CD4-positive, alpha-beta T cell treated with Interferon alpha-2 for 1 hour (primary cell): ENCODE measurements at places on chromosomes 11 and 22.
A peak's percentile ranks its signal among the peaks of the same experiment; 100 is the strongest.

- peak; percentile 10 for DNase-seq
These were observed 27.0 kb upstream of the MICAL2 start for GRCh38 chr11:12083380-12083779.

DNA sequence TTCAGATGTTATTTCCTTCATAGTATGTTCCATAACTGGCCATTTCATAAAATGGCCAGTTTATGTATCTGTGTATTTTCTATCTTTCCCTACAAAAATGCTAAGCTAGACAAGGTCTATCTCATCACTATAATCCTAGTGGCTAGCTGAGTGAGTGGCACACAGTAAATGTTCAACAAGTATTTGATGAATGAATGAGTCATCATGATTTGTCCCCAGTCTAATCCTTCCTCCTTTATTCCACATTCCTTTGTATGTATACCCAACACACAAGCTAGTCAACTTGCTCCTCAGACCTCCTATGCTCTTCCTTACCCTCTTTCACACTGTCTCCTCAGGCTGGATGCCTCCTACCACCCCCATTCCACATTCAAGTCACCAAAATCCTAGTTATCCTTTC is 12.5 kb downstream of the APLNR start:
- DNase-seq, result no peak

GRCh38 chr11:95149651-95150364 is 60.2 kb downstream of the ENDOD1 start:
- DNase-seq, result no peak

DNA sequence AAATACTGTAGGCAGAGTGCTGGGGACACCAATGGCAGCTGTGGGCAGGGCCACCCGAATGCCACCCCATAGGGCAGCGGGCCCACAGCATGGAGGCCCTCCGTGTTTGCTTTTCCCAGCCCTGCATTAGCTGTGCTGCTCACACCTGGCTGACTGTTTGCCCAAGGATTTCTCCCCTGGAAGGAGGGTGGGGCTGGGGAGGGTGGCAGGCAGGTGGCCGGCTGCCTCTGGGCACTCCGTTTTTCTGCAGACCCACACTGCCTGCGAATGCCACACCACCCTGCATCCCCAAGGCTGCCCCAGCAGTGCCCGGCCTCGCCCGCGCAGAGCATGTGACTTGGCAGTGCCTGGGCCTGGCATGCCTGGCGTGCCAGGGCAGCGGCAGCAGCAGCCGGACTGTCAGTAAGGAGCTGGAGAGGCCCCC is 19.6 kb downstream of the DAGLA start:
- no peak for DNase-seq

GRCh38 chr11:132814410-132814809 is 717.9 kb downstream of the OPCML start:
- DNase-seq, result no peak

- DNase-seq, result peak; percentile 66
These were observed 29.3 kb downstream of the CELF1 start for GRCh38 chr11:47523490-47524225.

DNA sequence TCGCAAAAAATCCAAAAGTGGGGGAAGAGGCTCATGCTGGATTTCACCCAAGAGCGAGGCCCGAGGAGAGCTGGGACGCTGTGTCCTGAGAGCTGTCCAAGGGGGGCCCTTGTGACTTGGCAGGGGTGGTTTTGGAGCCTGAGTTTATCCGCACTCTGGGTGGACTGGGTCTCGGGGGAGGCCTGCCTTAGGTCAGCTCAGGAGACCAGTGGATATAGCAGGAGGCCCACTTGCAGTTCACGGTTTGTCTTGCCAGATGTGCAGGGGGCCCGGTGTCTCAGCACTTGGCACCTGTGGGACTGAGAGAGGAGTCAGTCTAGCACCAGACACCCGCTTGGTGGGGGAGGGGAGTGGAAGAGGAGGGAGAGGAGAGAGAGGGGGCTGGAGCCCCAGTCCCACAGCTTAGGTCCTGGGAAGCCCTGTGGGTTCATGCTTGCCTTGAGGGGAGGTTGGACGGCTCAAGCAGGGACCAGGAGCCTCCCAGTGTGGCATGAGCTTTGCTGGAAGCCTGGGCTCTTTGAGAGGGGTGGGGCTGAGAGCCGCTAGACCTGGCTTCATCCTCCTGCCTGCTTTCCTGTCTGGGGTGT is 33.4 kb downstream of the PARVB start:
- no peak for DNase-seq

GRCh38 chr11:128573638-128574037 is 13.7 kb downstream of the ETS1 start:
- DNase-seq, result no peak

DNA sequence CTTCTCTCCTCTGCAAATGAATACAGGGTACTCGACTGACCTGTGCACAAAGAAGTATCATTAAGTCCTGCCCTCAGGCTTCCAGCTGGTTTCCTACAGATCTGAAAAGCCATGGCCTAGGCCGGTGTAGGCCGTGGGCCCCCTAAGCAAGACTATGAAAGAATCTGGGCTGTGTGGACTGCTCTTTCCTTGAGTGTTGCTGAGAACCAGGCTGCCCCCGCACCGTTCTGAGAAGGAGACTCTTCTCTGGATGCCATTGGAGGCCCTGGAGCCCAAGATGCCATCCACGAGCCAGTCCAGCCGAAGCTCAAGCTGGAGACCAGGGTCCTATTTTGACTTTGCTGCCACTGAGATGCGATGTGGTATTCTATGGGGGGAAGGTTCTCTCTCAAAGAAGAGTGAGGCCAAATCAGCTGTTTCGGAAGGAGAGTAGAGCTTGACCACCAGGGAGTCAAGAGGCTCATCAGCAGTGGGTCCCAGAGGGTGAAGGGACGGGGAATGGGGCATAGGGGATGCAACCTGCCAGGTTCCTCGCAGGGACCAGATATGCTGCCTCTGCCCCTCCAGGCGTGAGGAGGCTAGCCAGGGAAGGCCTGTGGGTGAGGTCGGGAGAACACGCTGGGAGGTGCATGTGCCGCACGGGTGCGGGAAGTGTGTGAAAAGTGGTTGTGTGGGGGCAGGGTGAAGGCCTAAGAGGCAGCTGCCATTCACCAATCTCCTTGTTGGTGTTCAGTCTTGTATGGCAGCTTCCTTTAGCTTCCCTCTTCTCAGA is 96.4 kb upstream of the B3GAT1 start:
- no peak for DNase-seq

DNA sequence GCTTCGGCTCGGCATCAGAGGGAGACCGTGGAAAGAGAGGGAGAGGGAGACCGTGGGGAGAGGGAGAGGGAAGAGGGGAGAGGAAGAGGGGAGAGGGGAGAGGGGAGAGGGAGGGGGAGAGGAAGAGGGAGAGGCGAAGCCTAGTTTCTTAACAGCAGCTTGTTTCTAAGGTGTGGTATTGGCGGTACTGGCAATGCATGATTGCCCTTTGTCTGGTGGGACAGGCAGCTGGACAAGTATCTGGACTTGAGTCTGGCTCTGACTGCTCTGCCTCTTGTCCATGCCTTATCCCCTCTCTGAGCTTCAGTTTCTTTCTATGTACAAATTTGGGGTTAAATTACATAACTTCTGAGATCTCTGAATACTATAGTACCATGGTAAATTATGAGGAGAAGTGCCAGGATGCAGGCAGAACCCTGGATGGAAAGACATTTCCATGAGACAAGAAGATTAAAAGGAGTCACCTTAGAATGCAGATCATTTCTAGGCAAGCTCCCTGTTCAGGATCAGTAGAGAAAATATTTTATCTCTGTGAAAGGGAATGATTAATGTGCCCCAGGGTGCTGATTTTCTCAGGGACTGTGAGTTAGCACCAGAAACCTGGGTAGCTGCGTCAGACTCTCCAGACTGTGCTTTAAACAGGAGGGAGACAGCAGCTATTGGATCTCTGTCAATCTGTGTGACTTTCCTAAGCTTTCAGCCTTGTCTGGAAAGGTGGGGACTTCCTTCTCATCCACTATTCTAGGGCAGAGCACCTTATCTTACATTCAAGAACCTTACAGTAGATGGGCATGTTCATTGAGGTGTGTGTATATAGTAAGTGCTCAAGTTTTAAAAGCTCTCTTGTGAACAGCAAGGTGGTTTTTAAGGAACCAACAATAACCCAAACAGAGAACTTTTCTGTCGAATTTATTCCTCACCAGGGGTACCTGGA is 31.9 kb upstream of the CCDC90B start:
- DNase-seq, result no peak

- DNase-seq, result peak; percentile 76
These were observed 6.6 kb upstream of the CDC42BPG start for GRCh38 chr11:64850979-64851567.

DNA sequence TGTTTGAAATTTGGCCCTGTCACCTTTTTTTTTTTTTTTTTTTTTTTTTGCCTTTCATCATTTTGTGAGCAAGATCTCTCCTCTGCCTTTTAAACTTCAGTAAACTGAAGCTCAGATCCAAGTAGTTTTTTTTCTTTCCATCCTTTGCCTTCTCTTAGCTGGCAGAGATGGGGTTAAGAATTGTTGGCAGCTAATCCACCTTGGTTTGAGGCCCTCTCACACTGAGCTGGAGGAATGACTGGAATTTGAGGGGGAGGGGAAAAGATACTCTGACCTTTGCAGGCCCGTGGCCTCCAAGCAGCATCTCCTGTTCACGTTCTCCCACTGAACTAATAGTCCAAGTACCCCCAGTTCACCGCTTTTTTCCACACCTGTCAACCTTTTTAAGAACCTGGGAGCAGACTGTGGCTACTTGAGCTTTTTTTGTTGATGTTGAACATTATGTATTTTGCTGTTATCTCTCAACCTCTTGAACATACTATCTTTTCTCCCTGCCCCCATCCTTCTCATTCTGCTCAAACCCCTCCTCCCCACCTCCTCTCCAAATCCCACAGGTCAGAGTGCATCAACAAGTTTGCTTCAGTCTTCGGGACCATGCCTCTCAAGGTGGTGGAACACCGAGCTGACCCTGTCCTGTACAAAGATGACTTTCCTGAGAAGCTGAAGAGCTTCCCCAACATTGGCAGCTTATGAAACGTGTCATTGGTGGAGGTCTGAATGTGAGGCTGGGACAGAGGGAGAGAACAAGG is 66.2 kb downstream of the ALX4 start:
- DNase-seq, result no peak

DNA sequence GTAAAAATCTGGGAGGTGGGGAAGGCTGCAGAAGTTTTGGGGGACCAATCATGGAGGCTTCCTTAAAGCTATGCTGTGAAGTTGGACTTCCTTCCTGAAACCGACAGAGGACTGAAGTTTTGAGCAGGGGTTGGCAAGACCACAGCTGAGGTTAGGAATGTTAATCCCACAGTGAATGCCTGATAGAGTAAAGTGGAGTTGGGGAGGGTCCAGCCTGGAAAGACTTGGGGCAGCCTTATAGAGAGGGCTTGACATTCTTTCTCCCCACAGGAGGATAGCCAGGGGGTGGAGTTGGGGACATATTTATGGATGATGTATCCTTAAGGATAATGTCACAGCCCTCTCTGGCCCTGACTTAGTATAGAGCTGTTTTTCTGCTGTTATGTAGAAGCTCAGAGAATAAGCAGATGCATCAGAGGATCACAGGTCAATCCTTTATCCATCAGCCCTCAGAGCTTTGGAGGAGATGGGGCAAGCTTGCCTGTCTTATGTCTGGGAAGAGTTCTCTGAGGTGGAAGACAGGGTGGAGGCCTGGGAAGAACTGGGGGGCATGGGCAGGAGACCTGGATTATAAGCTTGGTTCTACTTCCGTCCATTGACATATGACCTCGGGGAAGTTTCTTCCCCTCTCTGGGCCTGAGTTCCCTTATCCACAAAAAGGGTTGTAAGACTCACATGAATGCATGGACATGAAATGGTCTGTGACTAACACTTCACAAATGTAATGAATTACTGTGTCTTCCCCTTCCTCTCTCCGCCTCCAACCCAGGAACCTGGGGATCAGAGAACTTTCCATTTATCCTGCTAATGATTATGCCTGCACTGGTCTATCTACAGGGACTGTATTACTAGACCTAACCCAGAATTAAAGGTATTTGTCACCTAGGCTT is 317.8 kb downstream of the MIAT start:
- no peak for DNase-seq

DNA sequence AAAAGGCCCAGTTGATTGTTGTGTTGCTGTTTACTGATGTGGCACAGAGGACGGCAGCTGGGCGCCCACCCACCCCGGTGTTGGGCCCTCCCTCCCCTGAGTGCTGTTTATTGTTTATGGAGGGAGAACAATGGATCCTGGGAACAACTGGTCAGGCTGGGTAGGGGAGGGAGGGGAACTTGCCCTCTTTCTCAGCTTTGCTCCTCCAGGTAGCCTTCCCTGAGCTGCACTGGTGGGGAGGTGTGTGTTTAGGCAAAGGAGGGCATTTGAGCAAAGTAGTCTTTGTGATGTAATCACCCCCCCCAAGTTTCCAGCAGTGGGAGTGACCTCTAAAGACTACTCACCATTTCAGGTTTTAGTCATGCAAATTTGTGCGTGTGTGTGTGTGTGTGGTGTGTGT is 1035.3 kb downstream of the NTM start:
- DNase-seq, result no peak

GRCh38 chr11:13105237-13105844 is 96.2 kb downstream of the RASSF10 start:
- no peak for DNase-seq

GRCh38 chr11:64358536-64358906 is 441 bp upstream of the RPS6KA4 start:
- no peak for DNase-seq

- no peak for DNase-seq
These were observed 38.8 kb downstream of the SLC1A2 start for GRCh38 chr11:35380603-35381002.

GRCh38 chr22:45682064-45682463 is 10.4 kb downstream of the ATXN10 start:
- no peak for DNase-seq

GRCh38 chr11:64241241-64241490 is 271 bp downstream of the FKBP2 start:
- DNase-seq, result no peak

DNA sequence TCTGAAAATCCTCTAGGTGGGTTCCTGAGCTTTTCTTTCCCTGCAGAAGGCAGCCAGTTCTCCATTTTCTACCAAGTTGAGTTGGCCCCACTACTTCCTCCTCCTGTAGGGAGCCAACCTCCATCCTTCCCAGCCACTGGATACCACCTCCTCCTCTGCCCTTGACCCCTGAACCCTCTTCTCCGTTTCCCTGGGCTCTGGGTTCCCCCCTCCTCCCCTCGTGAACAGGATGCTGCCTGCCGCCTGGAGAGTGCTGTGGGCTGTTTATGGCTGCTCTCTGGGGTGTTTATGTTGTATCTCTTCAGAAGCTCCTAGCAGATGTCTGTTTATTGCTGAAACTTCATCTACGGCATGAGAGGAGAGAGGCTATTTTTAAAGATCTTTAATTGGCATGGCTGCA is 8.6 kb downstream of the MICAL2 start:
- no peak for DNase-seq
